ENCODE measurements at places on chromosomes 6 and 20. TPM values are rescaled to one million over a fixed set of nuclear protein-coding genes. Genes with fewer than 3 reads are reported as not detected.

DNA sequence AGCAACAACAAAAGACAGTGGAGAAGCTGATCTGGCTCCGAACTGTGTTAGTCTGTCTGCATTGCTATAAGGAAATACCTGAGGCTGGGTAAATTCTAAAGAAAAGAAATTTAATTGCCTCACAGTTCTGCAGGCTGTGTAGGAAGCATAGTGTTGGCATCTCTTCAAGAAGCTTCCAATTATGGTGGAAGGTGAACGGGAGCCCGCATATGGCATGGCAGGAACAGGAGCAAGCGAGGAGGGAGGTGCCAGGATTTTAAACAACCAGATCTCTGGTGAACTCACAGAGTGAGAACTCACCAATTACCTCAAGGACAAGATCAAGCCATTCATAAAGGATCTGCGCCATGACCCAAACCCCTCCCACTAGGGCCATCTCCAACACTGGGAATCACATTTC, 293.5 kb downstream of the SMOC2 start:
- H3K27me3 ChIP-seq, result no peaks in the 10 kb centered on the region
- no peaks in the 10 kb centered on the region for H3K4me1 ChIP-seq

DNA sequence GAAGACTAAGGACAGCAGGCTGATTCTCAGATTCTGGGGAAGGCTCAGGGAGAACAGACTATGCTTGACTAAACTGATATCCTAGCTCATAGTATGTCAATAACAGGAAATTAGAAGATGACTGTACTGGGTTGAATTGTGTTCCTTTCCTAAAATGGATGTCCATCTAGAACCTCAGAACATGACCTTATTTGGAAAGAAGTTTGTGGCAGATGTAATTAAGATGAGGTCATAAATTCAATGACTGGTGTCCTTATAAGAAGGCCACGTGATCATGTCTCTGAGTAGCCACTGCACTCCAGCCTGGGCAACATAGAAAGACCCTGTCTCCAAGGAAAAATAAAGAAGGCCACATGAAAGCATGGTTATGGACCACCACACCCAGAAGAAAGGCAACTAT, 113.9 kb upstream of the STMND1 start:
- H3K27ac ChIP-seq, result no peak overlapping the region
- H3K4me1 ChIP-seq, result peaks cover 12% of the 10 kb centered on the region
- no peak overlapping the region for H3K4me3 ChIP-seq
- H3K27me3 ChIP-seq, result no peaks in the 10 kb centered on the region

- no peak overlapping the region for H3K4me3 ChIP-seq
- no peak overlapping the region for H3K27ac ChIP-seq
- DNase-seq, result no peak
- H3K27me3 ChIP-seq, result no peaks in the 10 kb centered on the region
These were observed 298.5 kb upstream of the JAG1 start for GRCh38 chr20:10972219-10972860.

- no peaks in the 10 kb centered on the region for H3K27me3 ChIP-seq
- no peaks in the 10 kb centered on the region for H3K4me1 ChIP-seq
- DNase-seq, result no peak
- no peaks in the 10 kb centered on the region for H3K36me3 ChIP-seq
- no peak overlapping the region for H3K27ac ChIP-seq
These were observed 22.5 kb upstream of the RIPK1 start for GRCh38 chr6:3045777-3046176.

DNA sequence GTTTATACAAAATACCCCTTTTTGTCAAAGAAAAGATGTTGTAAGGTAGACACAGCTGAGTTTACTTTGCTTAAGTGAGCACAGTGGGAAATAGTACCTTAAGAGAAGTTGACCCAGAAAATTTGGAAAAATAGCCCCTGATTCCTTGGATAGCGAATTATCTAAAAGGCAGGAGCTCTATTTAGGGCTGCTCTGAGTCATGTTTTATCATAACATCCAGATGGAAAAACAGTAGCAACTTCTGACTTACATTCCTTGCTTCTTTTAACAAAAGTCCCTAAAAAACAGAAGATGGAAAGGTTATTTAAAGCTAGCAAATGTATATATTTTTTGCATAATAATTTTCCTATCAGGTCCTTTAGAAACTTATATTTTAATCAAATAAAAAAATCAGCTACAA, 59.0 kb downstream of the THEMIS start:
- DNase-seq, result no peak
- peaks cover 2% of the 10 kb centered on the region for H3K27me3 ChIP-seq
- H3K36me3 ChIP-seq, result no peaks in the 10 kb centered on the region
- no peaks in the 10 kb centered on the region for H3K4me1 ChIP-seq

DNA sequence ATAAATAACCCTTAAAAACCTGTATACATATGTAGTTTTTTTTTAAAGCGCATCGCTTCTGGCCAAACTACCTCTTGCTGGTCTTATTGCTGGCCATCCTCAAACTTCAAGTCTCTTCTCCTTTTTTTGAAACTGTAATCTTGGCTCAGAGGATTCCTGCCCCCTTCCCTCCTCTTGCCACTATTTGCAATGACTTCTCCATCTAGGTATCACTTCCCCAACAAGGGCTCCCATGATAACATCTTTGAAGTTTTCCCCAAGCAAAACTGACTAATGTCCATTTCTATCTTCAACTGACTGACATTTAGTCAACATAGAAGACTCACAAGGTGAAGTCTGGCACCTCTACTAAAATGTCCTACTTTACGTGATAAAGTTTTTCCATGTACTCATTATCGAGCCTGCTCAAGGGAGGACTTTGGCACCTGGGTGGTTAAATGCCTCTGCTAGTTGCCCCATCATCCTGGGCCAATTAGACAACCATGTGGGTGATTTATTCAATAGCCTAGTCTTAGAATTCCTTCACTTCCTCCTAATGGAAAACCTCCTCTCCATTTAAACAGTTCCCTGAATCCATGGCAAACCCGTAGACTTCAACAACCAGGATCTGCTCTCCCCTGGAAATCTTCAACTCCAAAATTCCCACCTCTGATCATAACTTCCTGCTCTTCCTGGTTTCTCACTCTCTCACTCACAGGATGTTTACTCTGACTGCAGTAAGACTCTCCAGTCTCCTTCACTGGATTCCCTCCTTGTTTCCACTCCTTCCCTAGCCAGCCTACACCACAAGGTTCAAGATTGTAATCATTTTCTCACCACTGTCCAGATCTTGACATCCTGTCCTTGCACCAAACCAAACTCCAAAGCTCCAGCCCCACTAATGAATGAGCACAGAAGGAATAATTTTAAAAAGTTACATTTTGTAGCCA, 9.4 kb upstream of the PLAGL1 start:
- no peaks in the 10 kb centered on the region for H3K4me1 ChIP-seq
- H3K27ac ChIP-seq, result no peak overlapping the region
- no peaks in the 10 kb centered on the region for H3K36me3 ChIP-seq
- H3K4me3 ChIP-seq, result no peak overlapping the region
- no peaks in the 10 kb centered on the region for H3K27me3 ChIP-seq
- DNase-seq, result no peak

DNA sequence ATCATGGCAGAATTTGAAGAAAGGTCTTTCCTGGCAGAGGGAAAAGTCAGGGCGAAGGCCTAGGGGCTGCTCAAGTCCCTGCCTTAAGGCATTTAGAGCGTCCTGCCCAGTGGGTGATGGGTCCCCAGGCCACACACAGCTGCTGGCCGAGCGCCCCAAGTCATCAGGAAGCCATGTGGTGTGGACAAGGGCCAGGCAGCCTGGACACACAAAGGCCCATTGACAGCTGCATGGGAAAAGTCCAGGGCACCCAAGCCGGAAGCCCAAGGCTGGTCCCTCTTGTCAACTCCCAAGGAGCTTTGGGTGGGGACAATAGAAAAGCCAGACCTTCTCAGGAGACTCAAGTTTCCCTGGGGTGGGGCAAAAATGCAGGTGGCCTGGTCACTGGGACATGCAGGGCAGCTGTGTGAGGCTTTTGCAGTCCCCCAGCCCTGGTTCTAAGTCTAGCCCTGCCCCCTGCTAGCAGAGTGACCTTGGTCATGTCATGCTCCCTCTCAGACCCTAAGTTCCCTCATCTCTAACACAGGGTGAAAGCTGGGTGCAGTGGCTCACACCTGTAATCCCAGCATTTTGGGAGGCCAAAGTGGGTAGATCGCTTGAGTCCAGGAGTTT, 44.3 kb upstream of the PTGIS start:
- no peak overlapping the region for H3K27ac ChIP-seq
- H3K4me3 ChIP-seq, result no peak overlapping the region
- no peaks in the 10 kb centered on the region for H3K36me3 ChIP-seq
- no peaks in the 10 kb centered on the region for H3K27me3 ChIP-seq
- H3K4me1 ChIP-seq, result peaks cover 20% of the 10 kb centered on the region
- no peak for DNase-seq

DNA sequence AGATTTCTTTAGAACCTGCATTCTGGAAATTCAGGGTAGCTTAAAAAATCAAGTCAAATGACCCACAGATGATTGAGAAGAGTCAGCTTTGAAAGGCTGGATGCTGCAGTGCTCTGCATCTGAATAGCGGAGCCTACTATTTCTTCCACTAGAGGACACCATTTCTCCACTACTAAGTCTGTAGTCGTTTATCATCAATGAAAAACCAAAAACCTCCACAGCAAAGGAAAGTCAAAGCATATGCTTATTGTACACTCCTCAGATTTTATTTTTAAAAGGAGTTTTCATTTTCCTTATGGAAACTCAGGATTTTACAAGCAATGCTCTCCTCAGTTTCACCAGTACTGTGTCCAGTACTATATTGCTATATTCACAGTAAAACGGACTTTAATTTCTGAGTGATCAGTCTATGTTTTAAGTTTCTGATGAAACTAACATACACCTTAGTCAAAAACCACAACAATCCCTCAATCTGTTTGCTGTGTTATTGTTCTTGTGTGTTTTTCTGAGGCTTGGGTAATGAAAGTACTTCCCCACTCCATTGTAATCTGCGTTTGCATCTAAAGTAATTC, 50.5 kb upstream of the ENPP5 start:
- no peak overlapping the region for H3K27ac ChIP-seq
- H3K4me1 ChIP-seq, result no peaks in the 10 kb centered on the region
- DNase-seq, result no peak
- H3K4me3 ChIP-seq, result no peak overlapping the region
- no peaks in the 10 kb centered on the region for H3K27me3 ChIP-seq

DNA sequence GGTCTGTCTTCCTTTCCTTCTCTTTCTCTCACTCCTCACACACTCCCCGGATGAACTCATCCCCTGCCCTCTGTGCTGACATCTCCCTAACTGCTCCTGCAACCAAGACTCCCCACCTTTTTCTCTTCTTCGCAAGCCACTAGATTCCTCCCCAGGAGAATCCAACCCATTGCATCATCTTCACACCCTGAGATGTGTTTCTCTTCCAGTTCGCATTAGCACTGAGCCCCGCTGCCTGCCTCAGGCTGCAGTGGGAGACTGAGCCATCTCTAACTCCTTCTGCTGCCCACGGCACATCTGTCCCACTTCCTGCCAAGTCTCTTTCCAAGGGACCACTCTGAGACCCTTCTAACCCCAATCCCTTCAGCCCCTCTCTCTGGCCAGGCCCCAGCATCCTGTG, 67.2 kb upstream of the NNAT start:
- no peak overlapping the region for H3K4me3 ChIP-seq
- no peak overlapping the region for H3K27ac ChIP-seq
- H3K4me1 ChIP-seq, result no peaks in the 10 kb centered on the region
- no peaks in the 10 kb centered on the region for H3K27me3 ChIP-seq
- no peaks in the 10 kb centered on the region for H3K36me3 ChIP-seq

DNA sequence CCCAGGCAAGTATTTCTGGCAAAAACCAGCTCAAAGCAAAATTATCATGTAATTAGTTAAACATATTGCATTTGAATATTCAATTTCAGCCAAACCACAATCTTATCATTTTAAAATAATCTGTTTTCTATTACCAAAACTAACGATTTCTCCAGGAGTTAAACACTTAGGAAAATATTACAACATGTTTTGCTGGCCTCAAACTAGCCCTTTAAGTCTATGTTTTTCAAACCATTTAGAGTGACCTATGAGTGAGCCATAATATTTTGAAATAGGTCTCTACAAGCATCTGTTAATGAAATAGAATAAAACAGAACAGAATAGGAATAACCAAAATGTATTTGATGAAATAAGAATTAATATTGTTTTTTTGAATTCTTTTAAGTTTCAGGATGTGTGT, 370.9 kb downstream of the COL12A1 start:
- DNase-seq, result no peak
- no peaks in the 10 kb centered on the region for H3K36me3 ChIP-seq
- no peak overlapping the region for H3K4me3 ChIP-seq
- no peak overlapping the region for H3K27ac ChIP-seq
- no peaks in the 10 kb centered on the region for H3K27me3 ChIP-seq

DNA sequence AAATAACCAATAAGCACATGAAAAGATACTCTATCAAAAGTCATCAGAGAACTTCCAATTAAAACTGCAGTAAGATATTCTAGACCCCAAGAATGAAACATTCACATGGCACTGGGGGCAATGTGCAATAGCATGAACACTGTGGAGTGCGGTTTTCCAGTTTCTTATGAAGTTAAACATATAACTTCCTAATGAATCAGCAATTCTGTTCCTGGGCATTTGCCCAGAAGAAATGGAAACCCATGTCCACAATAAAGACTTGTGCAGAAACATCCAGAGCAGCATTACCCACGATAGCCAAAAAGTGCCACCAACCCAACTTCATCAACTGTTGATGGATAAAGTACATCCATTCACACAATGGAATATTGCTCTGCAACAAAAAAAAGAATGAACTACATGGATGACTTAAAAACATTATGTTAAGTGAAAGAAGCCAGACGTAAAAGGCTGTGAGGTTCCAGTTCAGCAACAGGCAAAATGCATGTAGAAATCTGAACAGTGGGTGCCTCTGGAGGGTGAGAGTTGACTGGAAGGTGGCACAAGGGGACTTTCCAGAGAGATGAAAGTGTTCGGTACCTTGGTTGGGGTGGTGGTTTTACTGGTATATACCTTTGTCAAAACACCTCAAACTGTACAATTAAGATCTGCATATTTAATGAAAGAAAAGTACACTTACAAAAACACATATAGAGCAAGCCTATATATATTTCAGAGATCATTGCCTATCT, 207.2 kb upstream of the ECI2 start:
- H3K4me3 ChIP-seq, result no peak overlapping the region
- no peak for DNase-seq
- no peak overlapping the region for H3K27ac ChIP-seq

DNA sequence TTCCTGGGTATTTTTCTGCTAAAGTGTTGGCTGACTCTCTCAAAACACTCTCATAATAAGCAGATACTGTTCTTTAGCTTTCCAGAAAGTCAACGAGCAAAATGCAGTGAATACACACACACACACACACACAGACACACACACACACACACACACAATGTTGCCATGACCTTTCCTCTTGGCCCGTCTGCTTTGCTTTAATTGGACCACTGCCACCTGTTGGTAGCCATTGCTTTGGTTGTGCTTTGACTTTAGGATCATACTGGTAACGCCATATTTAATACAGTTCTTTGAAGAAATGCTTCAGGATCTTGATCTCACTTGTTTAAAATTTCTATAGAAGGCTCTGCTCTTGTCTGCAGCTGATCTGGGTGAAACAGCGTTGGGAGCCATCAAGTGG, 4.4 kb downstream of the FIG4 start:
- H3K4me3 ChIP-seq, result no peak overlapping the region
- DNase-seq, result no peak
- no peak overlapping the region for H3K27ac ChIP-seq
- peaks cover 4% of the 10 kb centered on the region for H3K36me3 ChIP-seq

Gene LY6G6F
- not detected for polyA plus RNA-seq

Gene PTCRA
- 0.63 TPM for polyA plus RNA-seq

All from liver (tissue), 10 donors.